CD4-positive, alpha-beta T cell treated with Interferon alpha-2 for 1 hour (primary cell): ENCODE measurements at places on chromosomes 11 and 22.

- DNase-seq = no peak
Measured at GRCh38 chr11:79427126-79427525, 13.7 kb downstream of the TENM4 start.

GRCh38 chr11:115990004-115990447 lies 485.8 kb upstream of the CADM1 start:
- no peak for DNase-seq

DNA sequence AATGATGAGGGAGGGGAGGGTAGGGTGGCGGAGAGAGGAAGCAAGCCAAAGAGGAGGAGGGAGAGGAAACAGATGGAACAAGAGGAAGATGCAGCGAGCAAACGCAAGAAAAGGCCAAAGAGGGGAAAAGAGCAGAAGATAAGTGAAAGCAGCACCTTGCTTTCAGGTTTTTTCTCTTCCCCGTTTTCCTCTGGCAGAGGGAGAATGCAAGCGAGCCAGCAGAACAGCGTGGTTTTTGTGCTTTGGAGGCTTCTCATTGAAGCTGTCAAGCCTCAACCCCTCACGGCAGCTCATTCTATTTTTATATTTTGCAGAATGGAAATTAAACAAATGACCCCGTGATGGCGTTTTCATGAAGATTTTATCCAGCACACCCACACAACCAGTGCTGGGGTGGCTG lies 67.1 kb upstream of the GRAMD1B start:
- DNase-seq = no peak

DNA sequence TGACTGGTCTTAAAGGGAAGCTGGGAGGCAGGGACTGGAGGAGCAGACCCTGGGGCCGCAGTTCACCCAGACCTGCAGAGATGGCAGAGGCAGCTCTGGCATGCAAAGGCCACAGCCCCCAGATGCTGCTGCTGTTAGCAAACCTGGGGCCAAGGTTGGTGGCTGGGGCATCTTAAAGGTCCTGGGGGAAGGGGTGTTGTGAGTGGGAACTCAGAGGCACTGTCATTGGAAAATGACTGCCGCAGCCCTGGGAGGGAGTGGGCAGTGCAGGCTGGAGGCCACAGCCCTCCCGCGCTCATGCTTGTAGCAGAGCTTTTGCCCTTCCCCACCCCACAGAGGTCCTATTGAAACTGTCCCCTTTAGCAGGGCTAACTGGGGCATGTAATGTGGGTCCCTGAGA lies 111.8 kb downstream of the CTTN start:
- no peak for DNase-seq

GRCh38 chr11:12695873-12696272 lies 21.7 kb downstream of the TEAD1 start:
- DNase-seq = no peak

GRCh38 chr11:40219401-40219800 lies 1240.1 kb downstream of the LRRC4C start:
- no peak for DNase-seq

GRCh38 chr11:114194702-114195101 lies 101.5 kb upstream of the NNMT start:
- DNase-seq = no peak

DNA sequence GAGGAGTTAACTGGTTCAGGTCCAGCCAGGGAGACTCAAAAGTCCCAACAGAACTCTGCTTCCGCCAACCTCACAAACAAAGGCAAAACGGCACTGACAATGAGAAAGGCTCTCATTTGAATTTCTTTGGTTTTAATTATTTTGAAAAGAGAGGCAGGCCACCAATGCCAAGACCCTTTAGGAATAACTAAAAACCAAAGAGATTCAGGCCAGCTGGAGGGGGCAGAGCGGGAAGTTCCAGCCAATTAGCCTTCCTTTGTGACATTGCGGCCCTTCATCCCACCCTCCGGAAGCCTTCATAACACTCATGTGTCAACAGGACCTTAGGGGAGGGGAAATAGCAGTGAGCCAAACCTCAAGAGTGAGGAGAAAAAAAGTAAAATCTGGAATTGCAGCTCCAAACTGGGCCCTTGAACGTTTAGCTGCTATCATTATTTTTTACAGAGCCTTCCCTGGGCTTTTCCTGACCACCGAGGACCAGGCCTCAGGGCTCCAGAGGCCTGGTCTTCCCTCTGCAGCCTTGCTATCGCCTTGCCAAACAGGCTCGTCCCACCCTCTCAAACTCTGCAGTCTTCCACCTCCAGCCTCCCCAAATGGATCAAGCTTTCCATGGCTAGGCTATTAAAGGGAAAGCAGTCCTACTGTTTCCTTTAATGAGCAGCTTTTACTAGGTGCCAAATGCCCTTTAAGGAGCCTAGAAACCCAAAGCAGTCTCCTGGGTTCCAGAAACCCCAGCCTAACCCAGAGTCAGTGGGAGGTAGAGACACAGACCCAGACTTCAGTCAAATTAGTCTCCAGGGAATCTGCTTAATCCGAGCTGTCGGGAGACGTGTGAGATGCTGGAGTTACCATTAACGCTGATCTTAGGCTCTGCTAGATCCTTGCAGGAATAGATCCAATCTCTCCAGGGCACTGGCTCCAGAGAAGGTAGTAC lies 114.2 kb downstream of the CCDC34 start:
- no peak for DNase-seq

GRCh38 chr11:69320756-69321741 lies 27.1 kb downstream of the MYEOV start:
- DNase-seq = no peak

- no peak for DNase-seq
Measured at GRCh38 chr11:65646958-65647701, 9.2 kb downstream of the SIPA1 start.

GRCh38 chr11:17473071-17473744 lies 3.4 kb downstream of the ABCC8 start:
- no peak for DNase-seq
